ENCODE measurements at places on chromosomes 3 and 15.

DNA sequence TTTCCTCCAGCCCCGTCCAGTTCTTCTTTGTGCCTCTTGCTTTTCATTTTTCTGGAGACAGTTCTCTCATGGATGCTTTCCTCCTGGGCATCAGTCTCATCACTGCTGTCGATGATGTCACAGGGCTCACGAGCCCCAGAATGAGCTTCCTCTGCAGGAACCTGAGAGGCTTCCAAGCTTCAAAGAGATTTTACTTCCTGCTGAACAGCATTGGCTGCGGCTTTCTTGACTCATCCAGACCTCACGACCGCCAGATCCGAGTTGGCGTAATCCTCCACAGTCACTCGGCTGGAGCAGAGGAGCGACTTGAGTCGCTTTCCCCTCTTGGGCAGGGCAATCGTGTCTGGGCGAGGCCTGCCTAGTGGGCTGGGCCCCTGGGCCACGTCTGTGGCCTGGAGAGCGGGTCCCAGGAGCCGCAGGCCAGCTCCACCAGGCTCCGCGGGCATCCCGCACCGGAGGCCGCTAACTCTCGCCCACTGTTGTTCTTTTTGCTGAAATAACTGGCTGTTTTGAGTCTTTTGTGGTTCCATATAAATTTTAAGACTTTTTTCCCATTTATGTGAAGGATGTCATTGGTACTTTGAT, 20.8 kb upstream of the FAN1 start:
- no peak overlapping the region for H3K4me3 ChIP-seq
- DNase-seq = no peak
- H3K27ac ChIP-seq = no peak overlapping the region
- no peaks in the 10 kb centered on the region for H3K27me3 ChIP-seq
- H3K36me3 ChIP-seq = no peaks in the 10 kb centered on the region

- H3K36me3 ChIP-seq = no peaks in the 10 kb centered on the region
- no peak for DNase-seq
- H3K4me3 ChIP-seq = no peak overlapping the region
- H3K27ac ChIP-seq = no peak overlapping the region
- H3K4me1 ChIP-seq = no peaks in the 10 kb centered on the region
Measured at GRCh38 chr15:47500842-47501241, 216.5 kb upstream of the SEMA6D start.

DNA sequence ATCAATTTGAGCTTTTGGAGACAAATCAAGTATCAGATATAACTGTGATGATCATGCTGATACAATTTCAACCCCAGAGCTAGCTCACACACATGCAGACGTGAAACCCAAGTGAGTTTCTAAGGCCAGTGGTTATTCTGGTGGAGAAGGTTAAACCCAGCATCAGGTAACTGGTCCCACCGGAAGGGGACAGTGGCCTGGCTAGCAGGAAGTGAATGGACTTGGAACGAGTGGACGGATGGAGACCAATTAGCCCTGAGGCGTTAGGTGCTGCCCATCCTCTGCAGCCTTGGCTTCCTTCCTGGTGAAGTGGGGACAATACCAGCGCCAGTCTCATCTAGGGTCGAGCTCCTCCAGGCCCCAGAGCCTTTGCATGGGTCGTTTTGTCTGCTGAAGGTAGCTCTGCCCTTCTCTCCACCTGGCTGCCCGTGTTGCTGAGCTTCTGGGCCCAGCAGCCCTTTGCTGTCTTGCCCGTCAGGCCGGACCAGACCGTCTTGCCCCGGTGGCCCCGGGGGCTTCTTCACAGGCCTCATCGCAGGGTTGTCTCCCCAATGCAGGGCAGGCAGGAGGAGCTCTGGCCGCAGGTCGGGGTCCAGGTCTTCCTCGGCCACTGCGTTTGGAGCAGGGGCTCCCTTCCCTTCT, 915 bp upstream of the KCTD6 start:
- H3K27ac ChIP-seq = peak overlapping the region; percentile 79
- no peaks in the 10 kb centered on the region for H3K27me3 ChIP-seq
- no peaks in the 10 kb centered on the region for H3K36me3 ChIP-seq
- peak; percentile 70 for DNase-seq

GRCh38 chr3:173938159-173938558, 540.6 kb downstream of the NLGN1 start:
- no peak for DNase-seq
- H3K4me3 ChIP-seq = no peak overlapping the region
- H3K4me1 ChIP-seq = no peaks in the 10 kb centered on the region

GRCh38 chr3:187954516-187954872, 199.5 kb upstream of the LPP start:
- no peaks in the 10 kb centered on the region for H3K4me1 ChIP-seq
- H3K4me3 ChIP-seq = no peak overlapping the region
- H3K27ac ChIP-seq = no peak overlapping the region
- no peaks in the 10 kb centered on the region for H3K36me3 ChIP-seq
- no peaks in the 10 kb centered on the region for H3K27me3 ChIP-seq

GRCh38 chr15:96346409-96346970, 16.0 kb downstream of the NR2F2 start:
- peak overlapping the region; percentile 52 for H3K4me3 ChIP-seq
- DNase-seq = no peak
- no peaks in the 10 kb centered on the region for H3K4me1 ChIP-seq

DNA sequence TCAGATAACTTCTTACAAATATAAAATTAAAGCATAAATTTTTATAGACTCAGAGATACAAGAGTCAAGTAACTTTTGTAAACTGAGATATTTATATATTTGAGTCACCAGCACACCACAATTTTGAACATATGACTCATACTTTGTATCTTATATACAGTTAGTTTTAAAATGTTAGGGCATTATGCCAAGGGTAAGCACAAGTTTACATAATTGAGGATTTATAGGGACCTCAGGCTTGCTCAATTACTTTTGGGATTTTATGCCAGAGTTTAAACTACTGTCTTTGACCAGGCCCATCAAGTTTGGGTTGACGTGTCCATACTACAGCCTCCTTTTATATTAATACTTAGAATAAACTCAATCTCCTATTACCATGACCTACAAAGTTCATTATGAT, 7.4 kb upstream of the FGF7 start:
- H3K27ac ChIP-seq = no peak overlapping the region
- no peak overlapping the region for H3K4me3 ChIP-seq
- H3K4me1 ChIP-seq = peaks cover 7% of the 10 kb centered on the region
- no peak for DNase-seq

- no peaks in the 10 kb centered on the region for H3K27me3 ChIP-seq
- no peaks in the 10 kb centered on the region for H3K4me1 ChIP-seq
- no peaks in the 10 kb centered on the region for H3K36me3 ChIP-seq
- no peak overlapping the region for H3K4me3 ChIP-seq
- no peak overlapping the region for H3K27ac ChIP-seq
- no peak for DNase-seq
Measured at GRCh38 chr3:124653071-124653796, 77.0 kb upstream of the UMPS start.

DNA sequence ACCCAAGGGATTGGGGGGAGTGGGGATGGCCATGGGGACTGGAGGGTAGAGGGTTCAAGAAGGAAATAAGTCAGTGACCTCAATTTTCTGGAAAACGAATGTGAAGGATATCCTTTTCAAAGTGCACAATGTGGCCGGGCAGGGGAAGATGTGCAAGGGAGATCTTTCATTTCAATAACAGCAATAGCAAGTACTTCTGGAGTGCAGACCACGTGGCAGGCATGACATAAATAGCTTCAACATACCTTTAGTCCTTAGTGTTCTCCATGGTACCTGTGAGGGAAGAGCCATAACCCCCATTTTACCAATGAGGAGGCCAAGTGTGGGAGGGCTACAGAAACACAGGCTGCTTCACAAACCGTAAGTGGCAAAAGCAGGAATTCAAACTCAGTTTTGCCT, 138.7 kb downstream of the FOXP1 start:
- no peak overlapping the region for H3K4me3 ChIP-seq
- H3K27ac ChIP-seq = peak overlapping the region; percentile 59
- H3K36me3 ChIP-seq = no peaks in the 10 kb centered on the region

GRCh38 chr3:111924283-111924682, 54.5 kb upstream of the ABHD10 start:
- peak overlapping the region; percentile 77 for H3K27ac ChIP-seq
- no peaks in the 10 kb centered on the region for H3K27me3 ChIP-seq
- peak; percentile 93 for DNase-seq
- H3K4me1 ChIP-seq = no peaks in the 10 kb centered on the region

- DNase-seq = no peak
- no peaks in the 10 kb centered on the region for H3K36me3 ChIP-seq
- no peaks in the 10 kb centered on the region for H3K4me1 ChIP-seq
- H3K27ac ChIP-seq = no peak overlapping the region
Measured at GRCh38 chr3:101896083-101896757, 46.9 kb downstream of the NFKBIZ start.

- H3K27ac ChIP-seq = no peak overlapping the region
- H3K4me1 ChIP-seq = peaks cover 26% of the 10 kb centered on the region
- peaks cover 49% of the 10 kb centered on the region for H3K36me3 ChIP-seq
- no peak for DNase-seq
- H3K4me3 ChIP-seq = no peak overlapping the region
Measured at GRCh38 chr15:49625460-49626036, 4.7 kb downstream of the DTWD1 start.

- H3K27ac ChIP-seq = no peak overlapping the region
- no peak for DNase-seq
- peaks cover 34% of the 10 kb centered on the region for H3K36me3 ChIP-seq
Measured at GRCh38 chr15:48993380-48993779, 29.7 kb upstream of the SHC4 start.

DNA sequence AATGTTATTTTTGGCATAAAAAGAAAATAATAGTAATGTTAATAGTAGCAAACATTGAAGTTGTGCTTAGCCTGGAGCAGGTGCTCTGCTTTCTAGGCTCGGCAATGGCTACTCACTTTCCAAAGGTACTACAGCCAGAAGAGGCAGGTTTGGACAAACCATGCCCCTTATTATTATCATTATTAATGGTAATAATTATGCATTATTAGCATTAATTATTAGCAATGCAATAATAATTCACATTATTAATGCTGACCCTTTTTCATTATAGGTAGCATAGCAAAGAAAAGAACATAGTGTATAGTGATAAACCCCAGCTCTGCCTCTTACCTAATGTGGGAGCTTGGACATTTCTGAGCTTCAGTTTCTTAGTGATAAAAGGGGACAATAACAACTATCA, 171.4 kb downstream of the EDEM1 start:
- no peak for DNase-seq
- no peaks in the 10 kb centered on the region for H3K27me3 ChIP-seq
- no peaks in the 10 kb centered on the region for H3K36me3 ChIP-seq
- H3K4me3 ChIP-seq = no peak overlapping the region

GRCh38 chr15:77144492-77145070, 73.7 kb upstream of the TSPAN3 start:
- H3K4me1 ChIP-seq = no peaks in the 10 kb centered on the region
- no peak for DNase-seq
- no peak overlapping the region for H3K4me3 ChIP-seq
- H3K36me3 ChIP-seq = no peaks in the 10 kb centered on the region
- peak overlapping the region; percentile 45 for H3K27ac ChIP-seq

GRCh38 chr3:53089511-53089910, 40.7 kb downstream of the RFT1 start:
- DNase-seq = no peak
- H3K36me3 ChIP-seq = peaks cover 49% of the 10 kb centered on the region
- no peak overlapping the region for H3K4me3 ChIP-seq

- no peak for DNase-seq
- H3K27ac ChIP-seq = no peak overlapping the region
- H3K4me1 ChIP-seq = peaks cover 4% of the 10 kb centered on the region
- H3K36me3 ChIP-seq = no peaks in the 10 kb centered on the region
Measured at GRCh38 chr3:129403450-129403849, 25.0 kb downstream of the EFCAB12 start.

DNA sequence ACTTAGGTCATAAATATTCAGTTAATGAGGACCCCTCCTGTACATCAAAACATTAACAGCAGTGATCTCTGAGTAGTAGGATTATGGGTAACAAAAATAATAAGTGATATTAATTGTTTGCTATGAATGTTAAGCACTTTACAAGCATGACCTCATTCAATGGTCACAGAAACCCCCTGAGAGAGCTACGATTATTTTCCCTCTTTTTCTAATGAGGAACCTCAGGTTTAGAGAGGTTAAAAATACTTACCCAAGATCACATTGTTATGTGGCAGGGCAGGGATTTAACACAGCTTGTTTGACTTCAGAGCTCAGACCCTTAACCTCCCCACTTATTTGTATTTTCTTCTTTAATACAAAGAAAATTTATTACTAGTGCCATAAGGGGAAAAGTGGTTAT, 228.2 kb downstream of the TBL1XR1 start:
- no peaks in the 10 kb centered on the region for H3K36me3 ChIP-seq
- no peaks in the 10 kb centered on the region for H3K4me1 ChIP-seq
- no peak for DNase-seq
- H3K4me3 ChIP-seq = no peak overlapping the region
- H3K27ac ChIP-seq = no peak overlapping the region
- no peaks in the 10 kb centered on the region for H3K27me3 ChIP-seq

Measured in sigmoid colon (tissue), 7 donors.